Umbilical cord (tissue), 2 donors: ENCODE measurements at places on chromosomes 1 and 21. TPM values are rescaled to one million over a fixed set of nuclear protein-coding genes. Genes with fewer than 3 reads are reported as not detected.

CKS1B gene
- total RNA-seq = 18.5 TPM

LMX1A gene
- total RNA-seq = 0.72 TPM

IRF6 gene
- total RNA-seq = 40.0 TPM

FAM78B gene
- total RNA-seq = 13.5 TPM

TNFRSF18 gene
- total RNA-seq = not detected

AMPD1 gene
- not detected for total RNA-seq

FCGR3A gene
- total RNA-seq = 26.2 TPM

PIP5K1A gene
- total RNA-seq = 61.9 TPM
